ENCODE measurements at places on chromosomes 2 and 18.

DNA sequence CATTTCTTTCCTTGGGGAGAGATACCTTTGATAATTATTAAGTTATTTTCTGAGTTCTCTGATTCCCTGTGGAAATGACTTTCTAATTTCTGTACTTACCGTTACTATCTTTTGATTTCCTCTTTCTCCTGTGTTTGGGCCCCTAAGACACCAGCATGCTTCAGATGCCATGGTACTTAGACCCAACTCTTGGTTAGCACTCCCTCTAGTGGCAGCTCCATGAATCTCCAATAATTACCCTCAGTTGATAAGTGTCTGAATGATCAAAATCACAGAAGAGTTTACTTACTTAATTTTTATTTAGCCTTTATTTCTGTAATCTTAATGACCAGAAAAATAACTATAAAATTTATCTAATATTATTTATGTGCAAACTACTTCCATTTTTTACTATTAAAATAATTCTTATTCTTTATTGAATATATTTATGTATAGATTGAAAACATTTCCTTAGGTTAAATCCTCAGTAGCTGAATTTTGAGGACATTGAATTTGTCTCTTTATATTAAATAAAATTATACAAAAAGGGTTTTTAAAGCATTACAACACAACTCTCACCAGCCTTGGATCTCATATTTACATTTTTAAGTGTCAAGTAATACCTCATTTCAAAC, 300.4 kb downstream of the KCNS3 start:
- DNase-seq, result peak; percentile 51
- H3K27me3 ChIP-seq, result no peaks in the 10 kb centered on the region
- H3K36me3 ChIP-seq, result no peaks in the 10 kb centered on the region
- no peaks in the 10 kb centered on the region for H3K4me1 ChIP-seq
- no peak overlapping the region for H3K4me3 ChIP-seq
- H3K27ac ChIP-seq, result no peak overlapping the region

GRCh38 chr2:27217173-27218121, at the start of gene CAD:
CAD (plus strand) TSS chr2:27217369; CDS start chr2:27217552, 183 bp downstream.
- H3K4me3 ChIP-seq, result peak within 1 kb of the TSS; percentile 82
- H3K27ac ChIP-seq, result peak within 1 kb of the TSS; percentile 70

GRCh38 chr2:118185210-118186109, 97.2 kb downstream of the INSIG2 start:
- peak; percentile 19 for DNase-seq
- peaks cover 13% of the 10 kb centered on the region for H3K4me1 ChIP-seq
- peak overlapping the region; percentile 82 for H3K4me3 ChIP-seq
- no peaks in the 10 kb centered on the region for H3K27me3 ChIP-seq
- no peaks in the 10 kb centered on the region for H3K36me3 ChIP-seq
- H3K27ac ChIP-seq, result peak overlapping the region; percentile 90

DNA sequence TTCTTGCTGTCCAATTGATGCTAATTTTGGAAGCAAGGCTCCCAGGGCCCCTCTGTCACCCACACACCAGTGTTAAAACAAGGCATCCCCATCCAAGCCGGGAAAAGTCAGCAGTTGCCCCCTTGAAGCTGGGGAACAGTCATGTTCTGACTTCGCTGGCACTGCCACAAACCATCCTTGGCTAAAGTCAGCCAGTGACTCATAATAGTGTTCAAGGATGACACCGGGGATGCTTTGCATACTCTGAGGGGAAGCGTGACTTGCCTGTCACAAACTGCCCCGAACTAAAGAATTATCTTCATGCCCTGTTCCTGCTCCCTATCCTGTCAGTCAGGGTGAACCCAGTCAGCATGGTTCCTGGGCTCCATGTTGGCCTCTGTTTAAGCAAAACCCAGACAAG, 37.0 kb downstream of the TGFA start:
- no peaks in the 10 kb centered on the region for H3K36me3 ChIP-seq
- H3K4me3 ChIP-seq, result no peak overlapping the region
- no peaks in the 10 kb centered on the region for H3K27me3 ChIP-seq
- no peaks in the 10 kb centered on the region for H3K4me1 ChIP-seq
- DNase-seq, result no peak
- no peak overlapping the region for H3K27ac ChIP-seq
